ENCODE measurements at places on chromosomes 6 and 20. TPM values are rescaled to one million over a fixed set of nuclear protein-coding genes. Genes with fewer than 3 reads are reported as not detected.

- no peak for DNase-seq
These were observed 291.1 kb downstream of the CLIC5 start for GRCh38 chr6:45724511-45724910.

DNA sequence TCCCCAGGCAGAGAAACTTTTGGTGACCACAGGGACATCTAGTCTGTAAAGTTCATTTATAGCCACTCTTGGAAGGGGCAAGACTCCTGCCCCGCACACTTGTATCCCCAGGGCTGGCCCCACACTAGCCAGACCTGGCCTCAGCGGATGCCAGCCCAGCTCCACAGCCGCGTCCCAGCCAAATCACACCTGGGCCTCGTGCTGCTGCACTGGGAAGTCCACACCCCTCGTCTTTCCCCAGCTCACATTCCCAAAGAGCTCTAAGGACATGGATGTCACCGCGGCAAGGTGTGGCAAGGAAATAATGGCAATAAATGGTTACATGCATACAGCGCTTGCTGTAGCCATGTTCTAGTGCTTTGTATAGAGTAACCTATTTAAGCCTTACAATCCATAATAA lies 8.6 kb downstream of the IP6K3 start:
- DNase-seq = no peak

DNA sequence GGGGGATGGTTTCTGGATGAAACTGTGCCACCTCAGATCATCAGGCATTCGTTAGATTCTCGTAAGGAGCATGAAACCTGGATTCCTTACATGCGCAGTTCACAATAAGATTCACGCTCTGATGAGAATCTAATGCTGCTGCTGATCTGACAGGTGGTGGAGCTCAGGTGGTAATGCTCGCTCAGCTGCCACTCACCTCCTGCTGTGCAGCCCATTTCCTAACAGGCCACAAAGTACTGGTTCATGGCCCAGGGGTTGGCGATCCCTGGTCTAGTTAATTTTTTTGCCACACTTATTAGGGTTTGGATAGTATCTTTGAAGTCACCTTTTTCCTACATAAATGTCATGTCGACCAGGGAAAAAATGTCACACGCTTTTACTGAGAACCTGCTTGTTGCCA lies 96.8 kb upstream of the MLIP start:
- DNase-seq = no peak

DNA sequence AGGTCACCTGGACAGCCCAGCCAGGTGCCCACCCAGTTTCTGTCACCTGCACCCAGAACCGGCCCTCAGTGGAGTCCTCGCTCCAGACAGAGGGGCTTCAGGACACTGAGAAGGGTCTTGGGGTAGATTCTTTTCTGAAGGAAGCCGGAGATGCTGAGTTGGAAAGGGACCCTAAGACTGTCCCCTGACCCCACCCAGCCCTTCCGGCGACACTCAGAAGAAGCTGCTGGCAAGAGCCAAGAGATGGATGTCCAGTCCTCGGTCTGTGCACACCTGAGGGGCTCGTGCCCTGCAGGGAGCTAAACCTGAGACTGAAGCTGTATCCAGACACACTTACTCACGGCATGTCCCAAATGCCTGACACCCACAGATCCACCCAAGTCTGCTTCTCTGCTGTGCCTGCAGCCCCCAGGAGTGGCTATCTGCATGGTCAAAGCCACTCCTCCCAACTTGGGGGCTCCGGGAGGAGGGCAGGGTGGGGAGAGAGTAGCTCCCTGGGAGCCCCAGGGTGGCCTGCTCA lies 20.2 kb downstream of the NTSR1 start:
- DNase-seq = no peak

DNA sequence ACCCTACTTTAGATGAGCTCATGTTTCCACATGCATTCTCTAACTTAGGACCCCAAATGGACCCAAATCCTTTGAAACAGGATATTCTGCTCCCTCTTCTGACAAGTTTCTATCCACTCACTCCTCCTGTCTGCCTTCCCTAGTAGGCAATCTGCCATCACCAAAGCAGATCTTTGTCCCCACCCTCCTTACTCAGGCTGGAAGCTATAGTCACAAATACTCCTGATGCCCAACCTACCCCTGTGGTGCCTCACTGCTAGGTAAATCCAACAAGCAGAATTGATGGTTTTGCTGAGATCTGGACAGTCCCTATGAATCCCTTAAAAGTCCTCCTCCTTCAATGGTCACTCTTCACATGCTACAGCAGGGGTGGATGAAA lies 21.7 kb downstream of the ELOVL5 start:
- no peak for DNase-seq

DNA sequence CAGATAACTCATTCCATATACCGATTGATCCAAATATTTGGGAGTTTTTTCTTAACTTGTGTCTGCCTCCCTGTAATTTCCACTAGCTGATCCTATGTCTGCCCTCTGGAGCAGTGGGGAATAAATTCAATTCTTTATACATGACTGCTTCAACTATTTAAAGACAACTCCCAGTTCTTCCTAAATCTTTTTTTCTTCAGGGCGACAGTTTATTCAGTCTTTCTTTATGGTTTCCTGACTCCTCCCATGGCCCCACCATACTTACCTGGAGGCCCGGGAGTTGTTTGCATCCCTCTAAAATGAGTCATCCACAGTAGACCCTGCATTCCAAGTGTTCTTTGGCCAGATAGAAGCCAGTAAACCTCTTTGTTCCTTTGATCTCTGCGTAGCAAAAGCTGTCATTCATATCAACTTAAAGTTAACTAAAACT lies 73.6 kb downstream of the LCA5 start:
- no peak for DNase-seq

DNA sequence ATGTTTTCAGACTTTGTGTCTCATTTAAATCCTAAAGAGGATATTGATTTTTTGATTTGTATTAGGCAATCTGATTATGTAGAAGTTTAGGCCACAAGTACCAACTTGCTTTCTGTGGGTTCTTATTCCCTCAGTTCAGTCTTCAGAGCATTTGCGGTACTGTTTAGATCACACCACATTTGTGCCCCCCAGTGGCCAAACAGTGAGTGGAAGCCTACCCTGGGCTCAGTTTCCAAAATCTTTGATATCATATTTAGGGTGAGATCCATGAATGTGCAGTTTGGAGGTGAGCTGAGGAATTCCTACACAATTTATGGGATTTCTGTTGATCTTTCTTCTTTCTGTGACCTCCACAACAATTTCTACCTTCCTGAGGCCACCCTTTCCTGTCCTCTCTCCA lies 92.3 kb upstream of the FUT9 start:
- DNase-seq = no peak

DNA sequence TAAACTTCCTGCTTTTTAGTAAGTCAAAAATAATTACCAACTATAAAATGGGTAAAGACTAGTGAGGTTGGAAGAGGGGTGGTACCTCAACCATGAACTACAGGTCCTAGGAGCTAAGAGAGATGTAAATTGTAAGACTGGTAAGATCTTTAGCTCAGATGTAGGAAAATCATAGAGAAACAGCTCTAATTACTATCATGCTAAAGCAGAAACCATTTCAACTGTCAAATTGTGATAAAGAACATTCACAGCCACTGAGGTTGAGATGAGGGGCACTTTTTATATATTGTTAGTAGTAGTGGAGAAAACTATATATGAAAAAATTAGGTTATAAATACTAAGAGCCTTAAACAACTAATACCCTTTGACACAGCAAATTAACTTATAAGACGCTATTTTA lies 20.0 kb downstream of the CDK19 start:
- no peak for DNase-seq

DNA sequence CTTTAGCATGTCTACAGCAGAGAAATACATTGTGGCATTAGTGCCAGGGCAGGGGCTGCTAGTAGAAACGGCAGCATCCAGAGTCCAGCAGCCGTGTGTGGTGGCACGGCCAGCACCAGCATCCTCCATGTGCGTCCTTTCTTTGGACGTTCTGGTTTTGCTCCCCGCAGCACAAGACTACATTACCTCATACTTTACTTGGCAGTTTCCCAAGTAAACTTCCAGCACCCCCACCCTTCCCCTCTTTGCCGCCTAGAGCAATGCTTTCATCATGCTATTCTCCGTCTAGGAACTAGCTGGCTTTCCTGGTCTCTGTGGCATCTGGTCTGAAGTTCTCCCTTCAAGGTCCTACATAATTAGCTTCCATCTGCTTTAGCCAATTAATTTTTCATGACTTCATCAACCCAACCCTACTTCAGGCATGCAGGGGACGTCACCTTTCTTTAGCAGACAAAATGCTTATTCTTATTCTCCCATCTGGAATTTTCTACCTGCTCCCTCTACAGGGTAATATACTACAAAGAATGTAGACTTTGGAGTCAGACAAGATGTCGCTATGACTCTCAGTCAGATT lies 67.6 kb downstream of the BLOC1S5 start:
- DNase-seq = no peak

DNA sequence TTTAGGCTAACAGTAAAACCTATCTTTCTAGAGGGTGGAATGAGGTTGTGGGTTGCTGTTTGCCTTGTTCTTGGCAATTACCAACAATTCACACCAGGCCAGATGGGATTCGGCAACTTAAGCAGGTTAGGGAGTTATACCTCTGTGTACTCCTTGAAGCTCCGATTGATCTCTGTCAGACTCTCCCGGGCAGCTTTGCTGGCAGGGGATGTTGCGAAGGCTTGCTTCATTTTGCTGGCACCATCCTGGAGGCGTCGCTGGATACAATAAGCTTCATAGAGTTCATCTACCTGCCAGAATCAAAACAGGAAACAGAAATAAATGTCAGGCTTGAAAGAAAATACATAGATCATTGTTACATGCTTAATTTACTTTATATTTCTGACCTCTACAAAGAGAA lies 66.4 kb upstream of the ARMH2 start:
- DNase-seq = no peak

GRCh38 chr20:34705397-34706301 lies 1.5 kb downstream of the TP53INP2 start:
- DNase-seq = peak; percentile 22

DNA sequence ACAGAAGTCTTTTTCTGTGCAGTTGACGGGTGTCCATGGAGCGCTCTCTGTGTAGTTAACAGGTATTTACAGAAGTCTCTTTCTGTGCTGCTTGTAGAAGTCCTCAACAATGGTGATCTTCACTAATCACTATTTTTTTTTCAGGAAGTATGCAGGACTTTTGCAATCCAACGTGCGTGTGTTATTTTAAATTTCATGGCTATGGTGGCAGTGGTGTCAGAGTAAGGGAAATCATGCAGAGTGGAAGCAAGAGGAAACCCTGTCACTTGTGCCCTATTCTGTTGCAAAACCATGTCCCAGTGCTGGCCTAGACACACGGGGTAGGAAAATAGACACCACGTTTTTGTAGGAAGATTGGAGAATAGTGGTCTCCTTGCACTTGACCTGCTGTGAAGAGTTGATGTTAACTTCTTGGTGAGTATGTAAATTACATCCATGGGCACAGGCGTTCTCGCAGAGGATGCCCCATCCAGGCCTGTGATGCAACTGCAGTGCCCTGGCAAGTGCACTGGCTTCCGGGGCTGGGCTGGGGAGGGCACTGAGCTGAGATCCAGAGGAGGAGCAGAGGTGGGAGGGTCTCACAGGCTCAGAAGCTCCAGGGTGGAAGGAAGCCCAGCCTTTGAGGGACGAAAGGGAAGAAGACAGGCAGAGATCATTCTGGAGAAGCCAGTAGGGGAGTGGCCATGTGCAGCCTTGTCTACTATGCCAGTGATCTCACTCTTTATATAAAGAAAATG lies 146.5 kb downstream of the SYCP2 start:
- DNase-seq = no peak

GRCh38 chr6:150783813-150784212 lies 81.7 kb upstream of the MTHFD1L start:
- DNase-seq = no peak

- peak; percentile 79 for DNase-seq
These were observed 3.1 kb downstream of the PXDC1 start for GRCh38 chr6:3748208-3749066.

GRCh38 chr6:85866758-85867401 lies 224.2 kb upstream of the SYNCRIP start:
- peak; percentile 45 for DNase-seq

DNA sequence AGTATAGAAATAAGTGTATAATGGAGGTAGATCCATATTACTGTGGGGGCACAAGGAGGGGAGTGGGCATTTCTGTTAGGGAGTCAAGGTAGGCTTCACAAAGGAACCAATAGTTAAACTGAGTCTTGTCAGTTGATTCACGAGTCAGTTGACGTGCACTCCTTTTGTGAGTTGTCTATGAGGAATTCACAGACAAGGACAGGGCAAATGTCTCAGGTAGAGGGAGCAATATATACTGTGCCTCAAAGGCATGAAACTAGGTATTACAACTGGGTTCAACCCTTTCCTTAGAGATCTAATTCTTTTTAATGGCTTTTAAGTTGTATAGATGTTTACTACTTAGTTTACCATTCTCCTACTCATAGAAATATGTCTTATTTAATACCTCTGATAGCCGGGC lies 11.0 kb downstream of the TMEM14C start:
- peak; percentile 13 for DNase-seq

GRCh38 chr6:110720066-110720465 lies 95.2 kb downstream of the CDK19 start:
- DNase-seq = no peak

DNA sequence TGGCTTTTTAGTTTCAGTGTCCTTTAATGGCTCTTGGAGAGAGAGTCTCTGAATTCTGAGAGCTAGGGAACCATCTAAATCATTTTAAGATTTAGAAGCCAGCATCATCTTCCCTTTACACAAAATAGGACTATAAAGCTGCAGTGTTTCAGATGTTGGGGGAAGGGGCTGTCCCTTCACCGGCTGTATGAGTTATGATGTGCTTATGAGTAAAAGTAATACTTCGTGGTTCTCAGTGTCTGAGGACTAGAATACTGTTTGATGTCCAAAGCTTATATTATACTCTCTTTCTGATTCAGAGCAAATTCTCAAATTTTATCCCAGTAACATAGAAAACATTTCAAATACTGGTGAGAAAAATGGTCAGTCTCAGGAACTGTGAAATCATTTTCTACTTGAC lies 63.5 kb upstream of the FAM8A1 start:
- no peak for DNase-seq

- no peak for DNase-seq
These were observed 56.1 kb upstream of the PNRC1 start for GRCh38 chr6:89024456-89024855.

- no peak for DNase-seq
These were observed 249.2 kb upstream of the PRDM1 start for GRCh38 chr6:105836889-105837288.

DNA sequence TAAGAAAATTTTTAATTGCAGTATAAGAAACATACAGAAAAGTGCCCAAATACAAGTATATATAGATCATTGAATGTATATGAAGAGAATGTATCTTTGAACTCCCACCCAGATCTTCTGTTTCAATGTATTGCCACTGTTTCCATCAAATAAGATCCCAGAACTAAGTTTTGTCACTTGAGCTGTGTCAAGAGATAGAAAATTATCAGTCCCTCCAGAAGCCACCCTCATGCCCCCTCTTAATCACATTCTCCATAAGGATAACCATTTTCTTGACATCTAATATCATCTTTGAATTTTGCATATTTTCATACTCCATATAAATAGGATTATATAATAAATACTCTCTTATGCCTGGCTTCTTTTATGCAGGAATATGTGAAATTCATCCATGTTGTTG lies 20.3 kb downstream of the GPX5 start:
- no peak for DNase-seq

SRMS gene
- 0.16 TPM for total RNA-seq

MMP24 gene
- total RNA-seq = 0.11 TPM

SLC17A5 gene
- total RNA-seq = 12.2 TPM

KCNQ2 gene
- total RNA-seq = not detected

SMOC2 gene
- 12.5 TPM for total RNA-seq

LY6G5C gene
- not detected for total RNA-seq

MRAP2 gene
- total RNA-seq = 4.1 TPM

PNLDC1 gene
- total RNA-seq = 0.57 TPM

GPR6 gene
- total RNA-seq = not detected

COL12A1 gene
- total RNA-seq = 42.2 TPM

BPIFA1 gene
- not detected for total RNA-seq

MEI4 gene
- 0.05 TPM for total RNA-seq

OPN5 gene
- not detected for total RNA-seq

MACROD2 gene
- 24.0 TPM for total RNA-seq

SNAI1 gene
- total RNA-seq = 1.3 TPM

Data from lower leg skin (tissue), 4 donors.